Fibroblast of villous mesenchyme (primary cell): ENCODE measurements at places on chromosomes 5 and 9.

- DNase-seq = no peak
Observed at GRCh38 chr5:156052656-156053055, 274.3 kb upstream of the SGCD start.

DNA sequence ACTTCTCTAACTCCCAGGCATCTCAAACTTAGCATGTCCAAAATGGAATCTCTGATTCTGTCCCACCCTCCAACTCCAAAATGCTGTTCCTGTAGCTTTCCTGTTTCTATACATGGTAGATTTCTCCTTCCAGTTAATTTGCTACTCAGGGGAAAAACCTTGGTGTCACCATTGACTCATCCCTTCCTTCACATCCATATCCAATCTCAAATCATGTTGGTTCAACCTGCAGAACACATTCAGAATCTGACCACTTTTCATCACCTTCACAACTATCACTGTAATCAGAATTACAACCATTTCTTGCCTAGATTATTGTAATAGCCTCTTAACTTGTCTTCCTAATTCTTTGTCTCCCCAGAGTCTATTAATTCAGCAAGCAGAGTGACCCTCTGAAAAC, 10.8 kb downstream of the RIOK2 start:
- no peak for DNase-seq

DNA sequence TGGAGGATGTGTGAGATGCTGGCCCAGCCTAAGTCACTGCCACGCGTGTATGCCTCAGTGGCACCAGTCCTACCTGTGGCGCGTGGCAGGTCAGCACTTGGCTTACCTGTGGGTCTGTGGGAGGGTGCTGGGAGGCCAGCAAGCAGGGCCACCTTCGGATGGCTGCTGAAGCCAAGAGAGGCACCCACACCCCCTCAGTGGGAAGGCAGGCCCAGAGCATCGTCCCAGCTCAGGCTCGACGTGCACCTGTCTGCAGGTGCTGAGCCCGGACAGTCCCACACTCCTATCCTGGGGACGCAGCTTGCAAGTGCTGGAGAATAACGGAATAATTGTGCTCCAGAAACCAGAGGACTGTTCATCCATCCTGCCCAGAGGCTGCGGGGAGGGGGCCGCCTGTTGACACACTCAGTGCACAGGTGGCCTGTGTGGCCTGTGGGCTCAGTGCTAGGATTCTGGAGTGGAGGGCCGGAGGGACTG, 24.0 kb downstream of the NKD2 start:
- no peak for DNase-seq

DNA sequence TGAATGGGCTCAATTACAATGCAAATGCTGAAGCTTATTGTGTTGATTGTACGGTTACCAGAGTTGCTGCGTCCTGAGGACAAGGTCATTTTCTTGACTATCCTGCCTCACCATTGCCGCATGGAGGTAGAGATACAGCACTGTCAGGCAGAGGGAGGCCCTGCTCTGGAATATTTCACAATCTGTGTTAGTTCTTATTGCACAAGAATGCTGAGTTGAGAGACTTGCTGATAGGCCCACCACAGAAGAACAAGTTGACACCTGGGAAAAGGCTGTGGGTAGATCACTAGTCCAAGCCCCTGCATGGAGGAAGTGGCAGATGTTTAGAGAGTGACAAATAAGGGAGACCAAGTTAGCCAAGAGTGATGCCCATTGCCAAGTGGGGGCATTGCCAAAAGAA, 344.5 kb upstream of the ITGA1 start:
- no peak for DNase-seq

DNA sequence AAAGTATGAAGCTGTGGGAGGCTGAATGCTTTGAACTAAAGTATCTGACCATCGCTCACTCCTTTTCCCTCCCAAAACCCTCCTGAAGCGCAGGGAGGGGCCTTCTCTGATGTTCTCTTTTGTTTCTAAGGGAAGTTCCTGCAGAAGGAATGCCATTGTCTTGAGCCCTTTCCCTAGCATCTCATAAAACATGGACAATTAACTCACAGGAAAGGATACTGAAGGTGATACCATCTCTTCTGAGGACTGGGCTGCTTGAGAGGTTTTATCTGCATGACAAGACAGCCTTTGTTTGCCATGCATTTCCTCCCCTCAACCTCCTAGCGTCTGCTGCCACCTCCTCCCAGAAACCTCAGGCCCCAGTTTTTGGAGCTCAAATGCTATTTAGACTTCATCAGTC, 4.3 kb upstream of the RMND5B start:
- no peak for DNase-seq

DNA sequence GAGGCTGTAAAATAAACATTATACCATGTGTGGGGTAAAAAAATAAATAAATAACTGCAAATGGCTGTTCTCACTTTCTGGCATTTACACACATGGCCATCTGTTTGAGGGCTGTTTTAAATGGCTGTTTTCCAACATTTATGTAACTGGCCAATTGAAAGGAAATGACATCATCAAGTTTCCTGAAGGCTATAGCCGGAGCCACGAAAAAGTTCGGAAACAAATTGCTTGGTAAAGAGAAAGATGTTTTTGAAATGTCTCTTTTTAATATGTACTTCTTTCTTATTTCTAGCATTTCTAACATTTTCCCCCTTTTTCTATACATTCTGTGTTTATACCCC, 95.4 kb upstream of the DAB2 start:
- DNase-seq = peak; percentile 94

DNA sequence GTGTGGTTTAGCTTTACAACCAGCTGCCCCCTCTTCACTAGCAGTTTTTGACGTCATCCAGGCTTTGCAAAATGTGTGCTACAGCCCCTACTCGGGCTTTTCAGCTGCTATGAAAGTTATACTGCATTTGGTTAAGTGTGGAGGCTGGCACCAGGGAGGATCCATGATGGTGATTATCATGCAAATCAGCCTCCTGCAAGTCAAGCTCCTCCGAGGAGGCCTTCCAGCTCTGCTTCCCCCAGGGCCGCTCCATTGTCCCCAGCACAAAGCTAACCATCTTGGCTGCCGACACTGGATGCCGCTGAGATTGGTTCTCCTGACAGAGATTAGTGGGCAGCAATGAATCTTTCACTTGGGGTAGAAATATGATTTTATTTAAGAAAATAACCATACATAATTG, 159.6 kb downstream of the NR2F1-AS1 start:
- peak; percentile 32 for DNase-seq

DNA sequence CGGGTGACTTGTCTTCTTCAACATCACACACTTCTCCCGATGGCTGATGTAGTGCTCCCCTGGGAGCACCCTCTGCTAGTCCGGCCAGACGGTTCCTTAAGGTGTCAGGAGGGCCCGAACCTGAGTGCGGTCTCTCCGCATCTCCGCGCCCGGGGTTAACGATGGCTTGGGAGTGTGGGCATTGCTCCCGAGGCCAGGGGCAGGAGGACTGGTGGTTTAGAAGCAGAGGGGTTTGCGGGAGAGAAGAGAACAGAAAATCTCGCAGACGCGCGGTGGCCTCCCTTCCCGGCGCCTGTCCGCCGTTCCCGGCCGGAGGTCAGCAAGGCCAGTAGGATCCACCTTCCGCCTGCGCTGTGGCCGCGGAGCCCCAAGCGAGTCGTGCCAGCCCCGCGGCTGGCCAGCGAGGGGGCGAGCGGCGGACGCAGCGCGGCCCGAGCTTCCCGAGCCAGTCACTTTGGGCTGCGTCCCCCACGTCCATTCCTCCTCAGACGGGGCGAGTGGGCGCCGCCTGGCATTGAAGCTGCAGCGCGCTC, 700 bp downstream of the CDO1 start:
- peak; percentile 1 for DNase-seq

GRCh38 chr5:95889076-95889475, 66.5 kb upstream of the GLRX start:
- no peak for DNase-seq

DNA sequence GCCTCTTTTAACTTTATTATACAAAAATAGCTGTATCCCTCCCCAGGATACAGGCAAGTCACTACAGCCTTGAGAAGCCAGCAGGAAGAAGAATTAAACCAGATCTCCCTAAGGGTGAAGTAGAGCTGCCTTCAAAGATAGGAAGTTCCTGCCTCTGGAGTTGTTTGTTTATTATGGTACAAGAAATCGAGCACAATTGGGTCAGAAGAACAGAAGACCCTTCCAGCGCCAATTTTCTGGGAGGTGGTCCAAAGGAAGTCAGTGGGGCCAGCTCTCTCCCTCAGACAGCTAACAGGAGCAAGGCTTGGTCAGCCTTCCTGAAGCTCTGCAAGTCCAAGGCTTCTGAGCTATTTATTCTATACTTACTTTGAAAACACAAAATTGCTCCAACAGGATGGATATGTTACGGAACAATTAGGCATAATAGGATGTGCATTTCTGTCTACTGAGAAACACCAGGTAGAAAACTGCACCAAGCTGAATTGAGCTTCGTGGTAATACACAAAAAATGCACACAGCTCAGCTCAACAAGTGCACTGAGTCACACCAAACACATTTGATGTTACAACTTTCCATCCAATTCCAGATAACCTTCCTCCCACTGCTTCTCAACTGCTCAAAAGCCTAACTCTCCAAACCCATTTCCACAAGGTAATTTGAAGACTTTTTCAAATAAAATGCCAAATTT, 16.0 kb downstream of the SERINC5 start:
- DNase-seq = no peak

GRCh38 chr5:97494465-97494864, 311.4 kb upstream of the RIOK2 start:
- DNase-seq = no peak

- DNase-seq = peak; percentile 46
Observed at GRCh38 chr5:128304791-128305190, 221.2 kb downstream of the SLC12A2 start.

- no peak for DNase-seq
Observed at GRCh38 chr5:94249430-94249829, 369.0 kb downstream of the KIAA0825 start.

- DNase-seq = peak; percentile 12
Observed at GRCh38 chr5:103667068-103667467, 104.5 kb upstream of the NUDT12 start.

DNA sequence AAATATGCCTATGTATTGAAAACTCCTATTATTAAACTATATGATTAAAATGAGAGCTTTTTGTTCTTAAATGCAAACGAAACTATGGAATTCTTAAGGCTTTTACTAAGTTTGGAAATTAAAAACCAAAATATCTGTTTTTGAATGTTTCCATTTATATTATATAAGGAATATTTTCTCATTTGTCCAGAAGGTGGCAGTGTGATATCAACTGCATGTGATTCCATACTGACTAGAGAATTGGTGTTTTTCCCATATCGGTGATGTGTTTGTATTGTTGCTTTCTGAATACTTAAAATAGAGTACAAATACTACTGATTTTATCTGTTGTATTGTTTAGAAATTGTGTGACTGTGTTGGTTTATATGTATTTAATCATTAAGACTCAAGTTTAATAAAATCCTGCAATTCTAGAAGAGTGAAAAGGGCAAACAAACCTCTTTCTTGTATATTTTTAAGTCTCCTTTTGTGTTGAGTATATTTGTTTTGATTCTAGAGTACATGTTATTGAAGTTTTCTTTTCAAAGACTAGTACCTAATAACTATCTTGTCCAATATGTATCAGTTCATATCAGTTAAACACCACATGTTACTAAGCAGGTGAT, 320.8 kb downstream of the CCDC171 start:
- DNase-seq = peak; percentile 73

- DNase-seq = no peak
Observed at GRCh38 chr5:141236516-141237313, 8.5 kb upstream of the PCDHB15 start.

DNA sequence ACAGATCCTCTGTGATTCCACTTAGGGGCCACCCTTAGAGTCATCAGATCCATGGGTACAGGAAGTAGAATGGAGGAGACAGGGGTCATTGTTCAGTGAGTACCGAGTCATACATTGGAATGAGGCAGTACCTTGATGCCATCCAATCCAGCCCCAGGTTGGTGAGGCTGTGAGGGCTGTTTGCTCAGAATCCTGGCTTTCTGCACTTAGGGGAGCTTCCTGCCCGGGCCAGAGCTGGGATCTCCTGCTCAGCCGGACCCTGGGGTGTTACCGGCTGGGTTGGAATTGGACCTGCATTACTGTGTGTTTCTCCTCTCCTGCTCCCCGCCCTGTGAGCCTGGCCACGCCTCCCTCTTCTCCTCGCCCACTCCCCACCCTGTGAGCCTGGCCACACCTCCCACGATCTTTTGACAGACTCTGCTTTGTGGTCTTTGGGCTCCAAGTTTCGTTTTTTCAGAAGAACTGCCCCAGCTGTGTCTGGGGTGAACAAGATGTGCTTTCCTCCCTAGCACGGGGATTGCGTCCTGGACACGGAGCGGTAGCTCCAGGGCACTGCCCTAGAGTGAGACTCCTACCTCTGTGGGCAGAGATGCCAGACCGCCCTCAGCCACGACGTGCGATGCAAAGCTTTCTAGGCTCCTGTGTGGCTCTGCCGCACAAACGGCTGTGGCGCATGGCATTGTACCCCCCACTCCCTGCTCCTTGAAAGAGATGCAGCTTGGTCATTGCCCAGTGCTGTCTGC, 15.4 kb downstream of the TRAF2 start:
- DNase-seq = peak; percentile 50

DNA sequence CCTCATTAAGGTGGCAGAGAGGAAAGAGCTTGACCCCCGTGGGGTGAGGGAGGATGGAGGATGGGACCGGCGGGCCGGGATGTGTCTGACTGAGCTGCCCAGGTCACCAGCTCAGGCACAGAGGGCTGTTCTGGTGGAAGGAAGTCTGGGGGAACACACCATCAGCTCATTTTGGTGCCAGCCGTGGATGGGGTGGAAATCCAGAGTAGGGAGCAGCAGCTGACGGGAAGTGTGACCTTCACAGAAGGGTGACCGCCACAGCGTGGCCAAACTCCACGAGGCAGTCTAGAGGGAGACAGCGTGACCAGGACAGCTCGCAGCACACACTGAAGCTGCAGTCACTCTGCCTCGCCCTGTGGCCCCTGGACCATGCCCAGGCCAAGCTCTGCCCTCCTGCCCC, 45.3 kb upstream of the PHYKPL start:
- no peak for DNase-seq

DNA sequence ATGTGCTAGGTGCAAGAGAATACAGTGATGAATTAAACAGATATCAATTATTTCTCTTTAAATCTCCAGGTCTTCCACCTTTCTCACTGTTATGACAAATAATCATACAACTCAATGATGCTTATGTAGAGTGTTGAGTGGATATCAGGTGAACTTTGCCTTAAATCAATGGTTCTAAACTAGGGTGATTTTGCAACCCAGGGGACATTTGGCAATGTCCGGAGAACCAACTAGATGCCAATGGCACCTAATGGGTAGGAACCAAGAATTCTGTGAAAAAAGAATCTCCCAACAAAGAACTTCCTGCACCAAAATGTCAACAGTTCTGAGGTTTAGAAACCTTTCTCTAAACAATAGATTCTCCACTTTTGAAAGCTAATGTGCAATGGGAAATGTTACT, 52.0 kb upstream of the GDNF start:
- no peak for DNase-seq

DNA sequence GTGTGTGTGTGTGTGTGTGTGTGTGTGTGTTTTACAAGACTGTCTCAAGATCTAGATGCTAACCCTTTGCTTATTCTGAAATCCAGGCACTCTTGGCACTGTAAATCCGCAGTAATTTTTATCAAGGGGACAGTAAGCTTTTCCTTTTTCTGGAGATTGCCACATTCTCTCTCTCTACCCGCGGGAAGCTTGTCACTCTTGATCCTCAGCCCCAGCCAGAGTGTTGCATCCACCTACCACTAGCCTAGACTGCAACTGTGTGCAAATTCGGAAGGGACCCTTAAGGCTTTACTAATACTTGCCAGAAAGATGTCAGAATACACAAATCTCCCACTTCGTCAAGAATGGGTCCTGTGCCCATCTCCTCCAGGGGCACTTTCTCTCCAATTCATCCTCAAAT, 54.9 kb upstream of the EPB41L4A start:
- no peak for DNase-seq

- no peak for DNase-seq
Observed at GRCh38 chr9:100856238-100856637, 172.3 kb upstream of the PLPPR1 start.

GRCh38 chr9:71108937-71109336, 12.5 kb downstream of the TRPM3 start:
- DNase-seq = no peak
